ENCODE measurements at places on chromosomes 6 and 20.

- no peak for DNase-seq
Observed at GRCh38 chr20:32474967-32475811, 109.9 kb downstream of the NOL4L start.

- DNase-seq: no peak
Observed at GRCh38 chr6:133568970-133569889, 319.7 kb upstream of the TCF21 start.

- DNase-seq: no peak
Observed at GRCh38 chr6:63303476-63303875, 16.3 kb downstream of the LGSN start.

DNA sequence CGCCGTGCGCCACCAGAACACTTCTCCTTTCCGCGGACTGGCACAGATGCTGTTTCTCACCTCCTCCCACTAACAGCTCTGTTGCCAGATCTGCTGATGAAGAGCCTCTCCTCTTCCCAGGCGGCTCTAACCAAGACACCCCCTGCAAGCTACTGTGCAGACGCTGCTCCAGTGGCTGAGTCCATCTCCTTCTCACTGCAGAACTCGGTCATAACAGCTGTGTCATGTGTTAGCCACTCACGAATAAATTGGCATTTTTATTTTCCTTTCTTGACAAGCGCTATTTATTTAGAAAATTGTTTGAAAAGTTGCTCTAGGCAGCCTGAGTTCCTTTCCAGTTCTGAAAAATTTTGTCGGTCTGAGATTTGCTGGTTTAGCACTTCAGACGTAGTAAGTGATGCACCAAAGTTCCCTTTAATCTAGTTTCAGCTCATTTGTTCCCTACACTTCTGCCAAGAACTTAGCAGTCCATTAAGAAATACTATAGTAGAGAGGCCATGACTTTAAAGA lies 12.8 kb upstream of the PLEKHG1 start:
- DNase-seq: no peak

DNA sequence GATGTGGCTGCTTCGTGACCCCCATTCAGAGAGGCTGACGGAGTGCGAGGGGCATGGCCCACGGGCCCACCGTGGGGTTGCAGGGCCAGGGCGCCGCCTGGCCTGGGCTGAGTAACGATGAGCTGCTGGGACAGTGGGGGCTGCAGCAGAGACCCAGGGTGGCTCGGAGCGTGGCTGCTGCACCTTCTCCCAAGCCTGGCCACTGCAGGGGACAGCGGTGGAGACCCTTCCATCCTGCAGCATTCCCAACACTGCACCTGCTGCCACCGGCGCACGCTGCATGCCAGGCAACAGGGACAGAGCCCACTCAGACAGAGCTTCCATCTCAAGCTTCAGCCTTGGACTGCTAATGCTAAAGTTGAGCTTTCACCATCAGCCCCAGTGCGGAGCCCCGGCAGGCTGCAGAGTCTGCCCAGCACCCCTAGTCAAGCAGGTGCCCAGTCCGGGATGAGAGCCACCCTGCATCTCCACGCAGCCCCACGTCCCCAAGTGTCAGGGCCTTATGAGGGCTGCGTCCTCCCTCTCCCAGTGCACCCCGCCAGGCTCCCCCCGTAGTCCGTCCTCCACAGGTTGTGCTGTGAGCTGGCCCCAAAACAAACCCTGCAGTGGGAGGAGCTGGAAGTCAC lies 89.4 kb upstream of the AFDN start:
- DNase-seq: no peak

GRCh38 chr6:14735956-14736486 lies 509.8 kb upstream of the JARID2 start:
- DNase-seq: no peak

DNA sequence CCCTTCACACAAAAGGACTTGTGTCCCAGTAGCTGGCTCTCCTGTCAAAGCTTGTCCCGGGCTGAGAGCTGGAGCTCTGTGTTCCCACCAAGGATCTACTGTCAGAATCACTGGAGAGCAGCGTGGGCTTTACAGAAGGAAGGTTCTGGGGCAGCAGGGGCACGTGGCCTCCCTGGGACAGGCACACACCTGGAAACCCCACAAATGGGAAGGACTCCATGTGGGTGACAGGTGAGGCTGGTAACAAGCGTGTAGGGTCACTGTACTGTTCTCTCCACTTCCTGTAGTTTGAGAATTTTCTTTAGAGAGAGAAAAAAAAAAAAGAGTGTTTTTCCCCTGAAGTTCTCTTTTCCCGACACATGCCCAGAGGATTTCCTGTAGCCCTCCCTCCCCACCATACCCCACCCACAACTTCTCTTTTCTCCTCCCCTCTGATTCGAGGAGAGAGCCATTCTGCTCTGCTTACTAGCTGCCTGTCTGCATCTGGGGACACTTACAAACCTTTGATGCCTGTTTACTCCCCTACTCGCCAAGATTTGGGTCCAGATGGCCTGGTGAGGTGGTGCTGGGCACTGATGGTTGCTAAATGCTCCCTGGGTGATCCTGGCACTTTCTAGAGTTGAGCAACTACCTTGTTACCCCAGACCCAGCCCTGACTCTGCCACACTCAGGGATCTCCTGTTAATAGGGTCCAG lies 84.1 kb upstream of the SIRPA start:
- no peak for DNase-seq

- no peak for DNase-seq
Observed at GRCh38 chr20:6362245-6362644, 239.4 kb upstream of the FERMT1 start.

- DNase-seq: no peak
Observed at GRCh38 chr6:33359331-33359730, 32.3 kb upstream of the KIFC1 start.

- no peak for DNase-seq
Observed at GRCh38 chr6:51273228-51273961, 454.7 kb downstream of the TFAP2B start.

- no peak for DNase-seq
Observed at GRCh38 chr6:157073596-157073995, 249.7 kb downstream of the TMEM242 start.

DNA sequence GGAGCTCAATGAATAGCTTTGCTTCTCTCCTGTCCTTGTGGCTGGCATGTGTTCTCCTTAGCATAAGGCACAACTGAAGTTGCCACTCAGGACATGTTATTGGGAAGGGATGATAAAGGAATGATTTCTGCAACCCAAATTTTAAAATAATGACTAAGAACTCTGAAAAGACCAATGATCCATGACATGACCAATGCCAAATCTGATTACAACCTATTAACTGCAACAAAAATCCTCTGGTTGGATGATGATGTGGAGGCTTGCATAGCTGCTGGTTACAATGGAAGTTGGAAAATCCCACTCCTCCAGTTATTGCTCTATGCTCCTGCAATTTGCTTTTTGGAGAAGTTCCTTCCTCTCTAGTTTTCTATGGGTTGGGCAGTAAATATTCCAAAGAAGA lies 63.4 kb upstream of the FBXL4 start:
- DNase-seq: no peak
